Activated CD4-positive, alpha-beta T cell treated with anti-CD3 and anti-CD28 coated beads, Interleukin-2, amount 10 ng/mL, durations not matched to agents 24 days and 14 days (primary cell): ENCODE measurements at places on chromosomes 4 and X.

DNA sequence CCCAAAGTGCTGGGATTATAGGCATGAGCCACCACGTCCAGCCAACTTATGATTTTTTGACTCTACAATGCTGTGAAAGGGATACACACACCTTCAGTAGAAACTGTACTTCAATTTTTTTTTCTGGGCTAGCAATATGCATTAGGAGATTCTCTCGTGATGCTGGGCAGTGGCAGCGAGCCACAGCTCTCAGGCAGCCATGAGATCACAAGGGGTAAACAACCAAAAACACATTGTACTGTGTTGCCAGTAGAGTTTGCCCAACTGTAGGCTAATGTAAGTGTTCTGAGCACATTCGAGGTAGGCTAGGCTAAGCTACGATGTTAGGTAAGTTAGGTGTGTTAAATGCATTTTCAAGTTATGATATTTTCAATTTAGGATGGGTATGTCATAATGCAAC is 25.7 kb downstream of the RAB33A start:
- DNase-seq: no peak

DNA sequence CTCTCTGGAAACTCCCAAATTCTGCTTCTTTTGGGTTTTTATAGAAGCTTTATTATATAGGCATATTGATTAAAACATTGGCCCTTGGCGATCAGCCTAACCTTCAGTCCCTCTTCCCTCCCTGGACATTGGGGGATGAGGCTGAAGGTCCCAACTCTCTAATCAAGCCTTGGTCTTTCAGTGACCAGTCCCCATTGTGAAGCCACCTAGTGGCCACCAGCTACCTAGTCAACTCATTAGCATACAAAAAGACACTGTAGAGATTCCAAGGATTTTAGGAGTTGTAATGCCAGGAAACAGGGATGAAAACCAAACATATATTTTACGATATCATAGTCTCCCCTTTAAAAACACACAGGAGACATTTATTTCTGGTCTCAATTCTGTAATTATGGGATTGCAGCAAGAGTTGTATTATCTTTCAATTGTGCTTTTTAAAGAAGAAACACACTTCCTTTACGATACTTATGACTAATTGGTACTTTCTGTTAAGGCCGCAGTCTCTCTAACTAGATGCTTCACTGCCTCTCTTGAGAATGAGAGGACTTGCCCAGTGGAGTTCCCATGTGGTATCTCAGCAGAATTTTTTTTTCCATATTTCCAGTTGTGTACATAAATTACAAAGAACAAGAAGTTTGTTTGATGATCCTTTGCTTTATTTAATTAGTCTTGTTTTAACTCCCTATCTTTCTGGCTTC is 58.2 kb downstream of the WDR17 start:
- no peak for DNase-seq

DNA sequence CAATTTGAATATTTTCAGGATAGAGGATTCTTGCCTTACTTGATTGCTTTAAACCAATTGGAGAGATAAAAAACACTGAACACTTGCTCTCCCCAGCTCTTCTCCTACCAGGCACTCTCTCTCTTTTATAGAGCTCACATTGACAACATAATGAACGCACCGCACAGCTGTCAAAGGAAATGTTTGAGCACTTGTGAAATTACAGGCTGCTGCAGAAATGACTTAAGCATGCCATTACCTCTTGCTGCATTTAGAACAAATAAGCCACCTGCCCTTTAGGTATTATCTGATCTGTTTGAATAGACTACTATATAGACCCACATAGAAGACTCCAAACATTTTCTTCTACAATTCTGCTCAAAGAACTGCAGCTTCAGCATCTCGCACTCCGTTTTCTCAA is 227.7 kb downstream of the C4orf33 start:
- no peak for DNase-seq

DNA sequence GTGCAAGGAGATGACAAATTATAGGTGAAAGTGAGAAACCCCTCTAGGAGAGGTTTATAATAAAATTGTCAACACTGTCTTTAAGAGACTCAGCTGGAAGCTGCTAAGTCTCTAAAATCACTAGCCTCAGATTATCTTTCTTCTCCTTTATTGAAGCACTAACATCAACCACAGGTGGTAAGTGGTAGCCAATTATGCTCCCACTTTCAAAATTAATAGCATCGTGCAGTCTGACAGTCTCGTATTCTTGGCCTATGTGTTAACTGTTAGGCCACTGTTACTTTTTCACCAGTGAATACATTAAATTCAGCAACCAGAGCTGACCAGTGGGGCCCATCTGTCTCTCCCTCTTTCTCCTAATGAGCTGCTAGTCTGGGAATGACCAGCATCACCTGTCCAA is 674.1 kb downstream of the RAPGEF2 start:
- no peak for DNase-seq

- no peak for DNase-seq
Observed at GRCh38 chrX:12115377-12115776, 22.9 kb upstream of the FRMPD4 start.

DNA sequence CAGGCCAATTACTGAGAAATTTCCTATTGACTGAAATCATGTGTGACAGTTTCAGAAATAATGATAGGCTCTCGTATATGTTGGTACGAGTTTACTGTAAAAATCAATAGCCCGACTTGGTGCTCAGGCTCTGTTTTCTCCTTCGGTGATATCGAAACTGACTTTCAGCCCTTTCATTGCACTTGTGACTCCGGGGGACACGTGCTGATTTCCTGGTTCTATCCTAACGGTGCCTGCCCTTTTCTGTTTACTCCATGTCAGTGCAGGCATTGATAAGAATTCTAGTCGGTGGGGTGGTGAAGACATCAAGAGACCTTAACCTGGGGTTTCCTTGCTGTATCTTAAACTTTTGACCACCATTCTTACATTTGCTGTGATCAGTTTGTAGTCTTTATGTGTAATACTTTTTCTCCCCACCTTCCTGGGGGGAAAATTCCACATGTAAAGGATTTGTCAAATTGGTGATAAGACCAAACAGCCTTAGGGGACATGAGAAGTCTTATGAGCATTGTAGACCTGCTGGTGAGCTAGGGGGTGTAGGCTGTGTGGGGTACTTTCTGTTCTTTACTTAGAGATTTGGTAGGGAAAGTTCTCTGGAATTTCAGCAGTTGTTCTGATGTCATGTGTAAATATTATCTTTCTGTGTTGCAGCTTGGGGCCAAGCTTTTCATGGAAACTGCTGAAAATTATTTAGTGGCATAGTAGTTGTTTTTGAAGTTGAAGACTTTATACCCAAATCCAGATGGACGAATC is 52.7 kb downstream of the TMEM131L start:
- peak; percentile 74 for DNase-seq

DNA sequence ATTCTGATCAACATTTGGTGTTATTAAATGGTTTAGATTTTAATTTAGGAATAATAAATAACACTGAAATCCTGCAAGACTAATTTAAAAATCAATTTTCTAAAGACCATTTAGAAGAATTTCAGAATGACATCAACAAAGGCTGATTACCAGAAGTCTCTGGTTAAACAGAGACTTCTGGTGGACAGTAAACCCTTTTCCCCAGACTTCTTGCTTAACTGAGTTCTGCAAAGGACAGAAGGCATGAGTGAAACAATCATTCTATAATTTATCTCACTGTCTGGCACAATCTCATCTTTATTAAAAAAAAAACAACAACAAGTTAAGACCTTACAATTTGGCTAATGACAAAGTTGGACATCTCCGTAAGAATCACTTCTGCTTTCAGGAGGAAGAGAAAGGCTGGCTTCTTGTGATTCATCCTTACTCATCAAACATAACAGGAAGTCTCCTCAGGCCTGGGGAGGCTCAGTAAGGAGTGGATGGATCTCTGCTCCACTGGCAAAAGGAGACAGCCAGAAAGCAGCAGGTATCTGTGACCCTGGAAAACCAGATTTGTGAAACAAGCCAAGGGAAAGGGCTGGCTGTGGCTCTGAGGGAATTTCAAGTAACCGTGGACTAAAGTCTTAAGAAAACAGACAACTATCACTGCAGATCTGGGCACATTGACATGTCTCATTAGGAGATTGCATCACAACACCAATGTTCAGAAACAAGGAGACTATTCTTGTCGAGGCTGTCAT is 908 bp upstream of the TLR6 start:
- peak; percentile 78 for DNase-seq

- DNase-seq: no peak
Observed at GRCh38 chr4:127484117-127484516, 148.6 kb upstream of the INTU start.

- DNase-seq: no peak
Observed at GRCh38 chr4:183507925-183508696, 3.3 kb downstream of the ING2 start.

GRCh38 chr4:123398853-123399626 is 2.4 kb downstream of the SPRY1 start:
- peak; percentile 86 for DNase-seq

GRCh38 chr4:173910891-173911290 is 372.6 kb downstream of the FBXO8 start:
- DNase-seq: no peak

- DNase-seq: no peak
Observed at GRCh38 chr4:82562564-82562854, 721 bp upstream of the TMEM150C start.

DNA sequence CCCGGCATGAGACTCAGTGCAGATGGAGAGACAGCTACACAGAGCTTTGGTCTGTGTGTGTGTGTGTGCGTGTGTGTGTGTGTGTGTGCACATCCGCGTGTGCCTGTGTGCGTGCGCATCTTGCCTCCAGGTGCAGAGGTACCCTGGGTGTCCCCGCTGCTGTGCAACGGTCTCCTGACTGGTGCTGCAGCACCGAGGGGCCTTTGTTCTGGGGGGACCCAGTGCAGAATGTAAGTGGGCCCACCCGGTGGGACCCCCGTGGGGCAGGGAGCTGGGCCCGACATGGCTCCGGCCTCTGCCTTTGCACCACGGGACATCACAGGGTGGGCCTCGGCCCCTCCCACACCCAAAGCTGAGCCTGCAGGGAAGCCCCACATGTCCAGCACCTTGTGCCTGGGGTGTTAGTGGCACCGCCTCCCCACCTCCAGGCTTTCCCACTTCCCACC is 14.3 kb downstream of the FGFR3 start:
- no peak for DNase-seq

GRCh38 chr4:98518559-98519267 is 139.7 kb downstream of the TSPAN5 start:
- no peak for DNase-seq

DNA sequence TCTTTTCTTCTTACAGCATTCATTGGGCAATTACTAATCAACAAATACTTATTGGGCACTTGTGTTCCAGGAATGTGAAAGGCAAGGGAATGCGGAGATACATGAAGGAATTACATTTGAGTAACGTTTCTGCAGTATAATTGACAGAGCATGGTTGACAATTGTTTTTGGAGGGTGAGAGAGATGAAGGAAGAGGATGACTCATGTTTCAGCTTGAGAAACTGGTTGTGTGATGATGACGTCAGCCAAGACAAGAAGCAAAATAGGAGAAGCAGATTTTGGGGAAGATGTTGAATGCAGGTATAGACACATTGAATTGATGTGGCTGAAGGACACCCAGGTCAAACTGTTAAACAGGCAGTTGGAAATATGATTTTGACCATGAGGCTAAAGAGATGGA is 8.0 kb upstream of the CPEB2 start:
- DNase-seq: peak; percentile 59

- DNase-seq: no peak
Observed at GRCh38 chr4:66373268-66373667, 703.0 kb upstream of the EPHA5 start.

DNA sequence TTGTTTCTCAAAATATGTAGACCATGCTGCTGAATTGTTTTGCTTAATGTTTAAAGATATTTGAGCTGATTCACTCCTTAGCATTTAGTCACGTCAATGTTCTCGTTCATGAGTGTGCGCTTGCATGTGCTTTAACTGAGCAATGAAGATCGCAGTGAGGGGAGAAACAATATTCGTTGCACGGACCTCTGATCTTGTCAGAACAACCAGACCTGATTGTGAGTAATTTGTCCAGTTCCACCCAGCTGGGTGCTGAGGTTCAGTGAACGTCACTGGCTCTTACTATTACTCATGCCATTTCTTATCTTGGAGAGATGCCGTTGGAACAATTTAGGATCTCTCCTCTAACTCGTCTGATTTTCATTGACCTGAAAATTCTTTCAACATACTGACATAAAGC is 15.0 kb upstream of the PRKX start:
- DNase-seq: no peak

DNA sequence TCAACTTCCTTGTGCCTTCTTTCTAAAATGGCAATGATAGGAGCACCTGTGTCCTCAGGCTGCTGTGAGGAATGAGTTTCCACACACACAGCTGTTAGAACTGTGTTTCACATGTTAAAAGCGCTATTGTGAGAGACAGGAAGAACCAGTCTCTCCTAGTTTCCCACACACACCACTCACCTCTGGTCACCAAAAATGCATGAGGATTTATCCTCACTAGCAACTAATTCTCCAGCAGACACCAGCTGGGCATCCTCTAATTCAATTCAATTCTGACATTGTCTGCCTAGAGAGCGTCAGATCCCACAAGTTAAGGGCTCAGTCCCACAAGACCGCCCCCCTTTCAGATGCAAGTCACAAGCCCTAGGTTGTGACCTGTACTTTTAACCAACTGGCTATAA is 29.0 kb upstream of the SLC2A9 start:
- no peak for DNase-seq

DNA sequence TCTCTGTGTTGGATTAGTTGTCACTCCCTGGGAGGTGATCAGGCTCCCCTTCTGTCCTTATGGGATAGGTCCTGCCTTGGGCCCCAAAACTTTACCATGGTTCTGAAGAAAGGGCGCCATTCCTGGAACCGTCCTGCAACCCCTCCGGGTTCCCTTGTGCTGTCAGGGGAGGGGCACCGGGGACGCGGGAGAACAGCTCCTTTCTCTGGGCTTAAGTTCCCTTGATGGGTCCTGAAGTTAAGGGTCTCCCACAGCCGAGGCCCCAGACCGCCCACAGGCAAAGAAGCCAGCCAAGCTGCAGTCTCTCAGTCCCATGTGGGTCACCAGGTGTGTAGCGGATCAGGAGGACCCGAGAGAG is 44.8 kb downstream of the UGT2A3 start:
- DNase-seq: no peak

DNA sequence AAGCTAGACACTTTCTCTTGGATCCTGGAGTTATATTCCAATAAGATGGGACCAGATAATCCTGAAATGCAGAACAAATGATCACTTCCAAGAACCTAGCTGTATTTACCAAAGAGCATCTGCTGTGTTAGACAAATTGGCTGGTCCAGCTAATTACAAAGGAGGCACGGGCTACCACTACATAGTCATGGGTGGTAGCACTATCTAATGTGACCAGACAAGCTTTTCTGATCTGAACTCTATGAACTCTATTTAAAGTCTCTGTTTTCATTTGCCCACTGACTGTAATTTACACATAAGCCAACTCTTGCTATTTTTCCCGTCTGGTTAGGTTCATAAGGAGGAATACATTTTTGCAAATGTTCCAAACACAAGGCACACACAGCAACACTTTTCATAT is 34.6 kb downstream of the LNX1 start:
- no peak for DNase-seq

DNA sequence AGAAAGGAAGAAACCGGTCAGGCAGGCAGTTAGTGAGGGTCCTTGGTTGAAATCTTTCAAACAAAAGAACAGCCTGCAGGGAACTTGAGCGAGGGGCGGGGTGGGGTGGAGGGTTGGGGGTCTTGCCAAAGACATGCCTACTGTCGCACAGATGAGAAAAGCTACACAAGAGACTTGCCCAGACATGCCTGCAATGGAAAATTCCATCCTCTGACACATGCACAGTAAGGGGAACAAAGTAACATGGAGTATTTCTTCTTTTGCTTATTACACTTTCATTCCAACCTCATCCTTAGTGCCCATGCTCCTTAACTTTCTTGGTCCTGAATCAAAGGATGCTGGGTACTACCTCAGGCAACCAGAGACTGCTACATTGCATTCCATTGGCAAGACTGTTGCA is 1491.2 kb downstream of the STIM2 start:
- DNase-seq: no peak

GRCh38 chr4:10169839-10170387 is 53.3 kb upstream of the WDR1 start:
- no peak for DNase-seq
